ENCODE measurements at places on chromosomes 6 and 20.

GRCh38 chr20:32519381-32519730 lies 65.8 kb downstream of the NOL4L start:
- no peak for DNase-seq

- DNase-seq, result peak; percentile 36
Measured at GRCh38 chr20:33915726-33916331, 77.9 kb upstream of the RALY start.

- no peak for DNase-seq
Measured at GRCh38 chr6:107330168-107330567, 129.2 kb downstream of the PDSS2 start.

DNA sequence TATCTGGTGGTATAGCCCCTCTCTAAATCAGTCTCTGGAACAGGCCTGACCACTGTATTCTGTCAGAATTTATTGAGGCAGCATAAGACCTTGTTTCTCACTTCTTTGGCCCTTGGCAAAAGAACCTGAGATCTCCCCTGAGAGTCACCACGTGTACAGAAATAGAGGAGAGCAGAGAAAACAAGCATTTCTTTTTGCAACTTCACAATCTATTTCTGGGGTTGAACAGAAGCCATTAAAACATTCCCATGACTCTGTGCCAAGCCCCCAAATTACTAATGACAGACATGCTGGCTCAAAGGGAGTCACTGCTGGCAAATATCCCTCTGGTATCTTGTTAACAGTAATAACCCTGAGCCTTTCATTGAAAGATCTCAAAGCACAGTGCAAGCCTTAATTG lies 395.3 kb downstream of the MAFB start:
- peak; percentile 4 for DNase-seq

GRCh38 chr6:14658886-14659561 lies 541.5 kb downstream of the CD83 start:
- DNase-seq, result peak; percentile 76

DNA sequence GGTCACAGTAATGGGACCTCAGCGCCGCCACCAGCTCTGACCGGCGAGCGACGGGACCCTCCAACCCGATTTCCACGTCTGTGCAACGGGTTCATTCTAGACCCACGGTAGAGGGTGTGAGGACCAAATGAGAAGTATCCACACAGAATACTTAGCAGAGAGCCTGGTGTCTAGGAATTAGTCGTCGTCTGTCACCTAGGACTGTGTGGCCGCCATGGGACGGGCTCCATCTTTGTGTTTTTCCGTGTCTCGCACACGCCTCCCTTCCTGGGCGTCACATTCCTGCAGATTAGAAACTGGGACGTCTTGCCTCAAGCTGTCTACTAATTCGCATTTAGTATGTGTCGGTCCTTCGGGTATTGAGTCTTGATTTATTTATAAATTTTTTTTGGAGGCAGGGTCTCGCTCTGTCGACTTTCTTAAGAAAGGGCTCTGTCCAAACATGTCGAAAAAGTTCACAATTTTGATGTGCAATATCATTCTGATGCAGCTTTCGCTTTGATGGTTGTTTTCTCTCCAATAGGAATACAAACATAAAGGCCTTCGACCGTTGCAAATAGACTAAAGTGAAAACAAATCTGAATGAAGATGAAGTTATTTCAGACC lies 563 bp downstream of the MGME1 start:
- peak; percentile 60 for DNase-seq

DNA sequence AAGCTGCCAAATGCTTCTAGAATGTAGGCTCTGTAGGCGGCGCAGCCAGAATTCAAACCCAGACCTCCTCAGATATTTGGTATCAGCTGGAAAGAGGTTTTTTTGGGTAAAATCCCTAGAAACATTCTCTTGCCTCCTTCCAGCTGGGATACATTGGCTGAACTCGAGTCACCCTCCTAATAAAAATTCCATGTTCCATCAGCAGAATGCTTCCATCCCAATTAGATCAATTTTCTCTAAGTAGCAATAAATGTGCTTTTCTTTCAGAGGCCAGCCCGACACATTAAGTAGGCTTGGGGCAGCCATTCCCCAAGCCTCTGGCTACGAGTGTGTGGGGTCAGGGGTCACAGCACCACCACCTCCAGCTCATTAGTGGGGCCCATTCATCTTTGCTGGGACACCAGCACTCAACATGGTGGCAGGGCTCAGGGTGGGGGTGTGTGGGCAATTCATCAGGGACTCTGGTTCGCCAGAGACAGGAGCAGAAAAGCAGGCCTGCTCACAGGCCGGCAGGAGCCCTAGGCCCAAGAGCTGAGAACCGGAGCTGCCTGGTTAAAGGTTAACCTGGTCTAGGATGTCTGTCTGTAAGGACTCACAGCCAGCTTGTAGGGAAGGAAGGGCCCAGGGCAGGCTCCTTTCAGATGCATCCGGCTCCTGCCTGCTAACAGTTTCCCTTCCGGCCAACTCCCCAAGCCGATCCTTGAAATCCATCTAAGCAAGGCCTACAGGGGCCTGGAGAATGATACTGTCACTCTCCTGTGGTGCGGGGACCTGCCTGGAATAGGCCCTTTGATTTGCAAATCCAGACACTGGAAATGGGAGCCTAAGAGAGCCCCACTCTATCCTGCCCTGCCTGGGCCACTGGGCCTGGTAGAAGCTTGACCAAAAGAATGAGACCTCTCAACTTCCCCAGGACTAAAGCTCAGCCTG lies 159.1 kb upstream of the TOP1 start:
- DNase-seq, result no peak

DNA sequence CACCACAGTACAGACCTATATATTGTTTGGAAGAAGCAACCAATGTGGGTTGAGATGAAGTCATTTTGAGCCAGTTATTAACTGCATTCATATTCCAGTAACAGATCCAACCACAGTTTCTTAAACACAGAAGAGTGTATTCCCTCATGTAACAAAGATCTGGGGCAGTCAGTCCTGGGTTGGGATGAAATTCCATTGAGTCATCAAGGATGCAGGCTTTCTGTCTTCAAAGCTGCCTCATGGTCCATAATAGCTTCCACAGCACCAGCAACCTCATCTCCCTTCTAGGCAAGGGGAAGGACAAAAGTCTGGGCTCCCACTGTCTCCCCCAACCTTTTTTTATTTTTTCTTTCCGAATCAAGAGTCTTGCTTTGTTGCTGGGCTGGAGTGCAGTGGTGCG lies 2.9 kb upstream of the SOD2 start:
- no peak for DNase-seq

DNA sequence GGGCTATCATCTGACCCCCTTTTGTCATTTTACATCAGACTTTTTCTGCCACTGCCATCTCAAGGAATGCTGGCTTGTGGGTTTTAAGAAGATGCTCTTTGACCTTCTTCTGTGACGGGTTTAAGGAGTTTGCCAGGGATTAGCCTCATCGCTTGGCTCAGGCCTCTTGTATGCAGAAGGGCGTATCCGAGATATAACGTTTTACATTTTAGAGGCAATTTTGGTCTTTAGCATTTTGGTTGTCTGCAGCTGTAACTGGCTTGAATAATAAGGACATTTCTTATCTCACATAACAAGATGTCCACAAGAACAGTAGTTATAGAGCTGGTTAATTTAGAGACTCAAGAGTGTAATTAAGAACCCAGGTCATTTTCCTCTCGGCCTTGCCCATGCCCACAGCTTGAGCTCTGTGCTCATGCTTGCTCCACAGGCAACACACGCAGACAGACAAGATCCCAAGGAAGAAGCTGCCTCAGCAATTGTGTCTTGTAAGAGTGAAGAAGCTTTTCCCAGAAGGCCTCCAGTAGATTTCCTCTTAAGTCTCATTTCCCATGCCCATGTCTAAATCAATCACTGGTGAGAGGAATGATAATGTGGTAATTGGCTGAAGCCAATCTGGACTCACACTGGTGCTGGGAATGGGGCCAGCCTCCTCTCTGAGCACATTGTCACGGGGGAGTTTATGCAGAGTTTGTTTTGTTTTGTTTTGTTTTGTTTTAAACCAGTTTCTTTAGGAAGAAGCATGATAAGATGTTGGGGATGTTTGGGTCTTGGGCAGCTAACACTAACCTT lies 36.8 kb downstream of the PTCHD4 start:
- DNase-seq, result no peak

- no peak for DNase-seq
Measured at GRCh38 chr20:39109933-39110818, 148.0 kb downstream of the DHX35 start.

- DNase-seq, result peak; percentile 19
Measured at GRCh38 chr6:13765570-13765969, 48.8 kb downstream of the MCUR1 start.

DNA sequence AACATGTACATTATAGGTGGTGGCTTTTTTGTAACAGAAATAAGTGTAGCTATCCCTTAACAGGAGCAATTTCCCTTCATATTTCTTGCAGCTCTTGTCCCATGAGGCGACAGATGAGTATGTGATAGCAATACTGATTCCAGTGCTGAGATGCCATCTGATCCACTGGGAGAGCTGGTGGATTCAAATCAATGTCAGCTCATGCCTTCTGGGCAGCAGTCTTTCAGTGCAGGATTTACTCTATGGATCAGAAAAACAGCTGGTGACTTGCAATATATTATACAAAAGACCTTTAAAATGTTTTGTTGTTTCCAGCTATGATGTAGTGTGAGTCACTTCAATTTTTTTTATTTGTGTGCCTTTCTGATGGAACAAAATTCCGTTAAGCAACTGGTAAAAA lies 259.9 kb upstream of the SASH1 start:
- no peak for DNase-seq

Data from Daoy (cell line).